ENCODE measurements at places on chromosomes 3 and 15.

DNA sequence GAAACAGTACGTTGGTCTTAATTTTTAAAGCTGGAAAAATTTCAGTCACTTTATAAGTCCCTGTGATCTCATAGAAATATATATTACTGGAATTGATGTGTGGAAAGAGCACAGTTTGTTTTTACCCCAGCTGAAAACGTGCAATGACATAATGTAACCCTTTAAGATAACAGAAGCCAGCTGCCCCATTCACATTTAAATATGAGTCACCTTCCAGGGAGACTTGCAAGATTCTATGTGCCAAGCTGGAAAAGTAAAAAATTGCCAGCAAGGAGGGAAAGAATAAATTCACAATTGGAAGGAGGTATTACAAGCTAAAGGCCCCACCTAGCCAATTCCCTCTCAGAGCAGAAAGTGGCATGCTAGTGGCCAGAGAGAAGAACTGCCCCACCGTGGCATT, 50.2 kb downstream of the SAMMSON start:
- DNase-seq, result no peak

DNA sequence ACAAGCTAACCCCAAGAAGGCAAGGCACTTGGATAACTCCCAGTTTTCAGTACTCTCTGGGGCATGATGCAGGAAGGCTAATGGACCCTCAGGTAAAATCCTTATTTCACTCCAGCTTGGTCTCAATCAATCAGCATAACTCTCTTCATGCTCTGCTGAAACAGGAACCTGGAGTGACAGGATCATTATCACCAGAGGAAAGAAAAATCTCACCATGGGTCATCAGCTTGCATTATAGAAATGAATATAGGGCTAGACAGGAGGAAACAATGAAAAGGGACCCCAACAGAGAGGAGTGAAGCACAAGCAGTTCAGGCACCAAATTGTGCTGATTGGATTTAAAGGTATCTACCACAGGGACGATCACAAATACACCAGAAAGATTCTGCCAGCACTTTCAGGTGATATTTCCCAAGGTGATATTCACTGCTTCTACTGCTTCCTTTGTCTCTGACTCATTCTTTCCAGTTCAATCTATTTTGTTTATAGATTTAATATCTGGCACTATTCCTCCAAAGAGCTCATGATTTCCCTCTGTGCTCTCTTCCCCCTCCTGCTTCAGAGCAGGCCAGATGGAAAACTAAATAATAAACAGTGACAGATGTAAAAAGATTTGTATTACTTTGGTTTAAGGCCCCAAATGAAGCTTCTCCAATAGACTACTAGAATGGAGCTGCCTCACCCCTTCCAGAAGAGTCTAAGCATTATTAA, 22.9 kb upstream of the THUMPD3 start:
- no peak for DNase-seq

- no peak for DNase-seq
These were observed 701.2 kb downstream of the NLGN1 start for GRCh38 chr3:174098746-174099145.

- no peak for DNase-seq
These were observed at the start of gene APOD for GRCh38 chr3:195583831-195584542. Gene APOD (minus strand): TSS chr3:195583940. CDS start chr3:195579461, 4,479 bp downstream.

DNA sequence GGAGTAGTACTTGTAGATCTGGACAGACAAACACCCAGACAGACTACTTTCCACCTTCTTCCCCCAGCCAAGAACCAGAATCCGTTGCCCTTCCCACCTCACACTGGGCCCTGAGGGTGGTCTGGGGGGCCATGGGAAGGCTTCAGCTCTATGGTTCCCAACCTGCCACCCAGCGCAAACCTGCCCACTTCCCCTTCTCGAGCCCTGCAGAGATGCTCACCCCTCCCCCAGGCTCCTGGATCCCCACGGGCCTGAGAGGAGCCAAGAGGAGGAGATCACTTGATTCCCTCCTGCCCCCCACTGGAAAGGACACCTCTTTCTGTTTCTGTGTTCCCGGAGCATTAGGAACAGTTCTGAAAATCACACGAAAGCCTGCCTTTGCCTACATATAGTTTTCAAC, 8.7 kb downstream of the STRA6 start:
- DNase-seq, result no peak

- DNase-seq, result no peak
These were observed 2.1 kb upstream of the RYK start for GRCh38 chr3:134252766-134253165.

DNA sequence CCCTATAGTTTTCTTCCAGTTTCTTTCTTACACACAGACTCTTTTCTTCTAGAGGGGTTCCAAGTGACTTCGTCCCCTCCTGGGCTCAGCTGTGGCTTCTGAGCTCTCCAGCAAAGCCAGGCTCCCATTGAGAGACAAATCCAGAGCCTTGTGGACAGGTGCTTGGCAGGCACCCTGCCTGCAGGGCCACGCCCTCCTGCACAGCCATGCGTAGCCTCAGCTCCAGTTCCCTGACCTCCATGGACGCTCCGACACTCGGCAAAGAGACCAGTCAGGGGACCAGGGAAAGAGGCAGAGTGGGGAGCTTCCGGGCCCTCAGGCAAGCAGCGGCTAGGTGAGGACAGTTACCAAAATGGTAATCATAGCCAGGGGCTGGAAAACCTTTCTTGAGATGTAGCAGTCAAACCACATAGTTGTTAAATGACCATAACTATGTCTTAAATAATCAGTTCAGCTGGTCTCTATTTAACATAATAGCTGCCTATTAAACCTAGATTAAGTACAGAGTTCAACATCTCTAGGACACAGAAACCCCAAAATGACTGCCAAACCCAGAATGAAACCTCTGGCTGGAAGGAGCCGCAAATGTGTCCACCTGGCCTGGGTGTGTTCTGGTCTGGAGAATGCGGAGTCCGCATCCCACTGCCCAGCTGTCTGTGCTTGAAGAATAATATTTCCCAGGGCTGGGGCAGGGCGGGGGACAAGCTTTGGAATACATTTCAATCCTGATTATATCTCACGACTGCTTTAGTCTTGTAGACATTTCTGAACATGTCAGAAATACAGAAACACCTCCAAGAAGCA, 69.3 kb upstream of the RGMA start:
- no peak for DNase-seq

- no peak for DNase-seq
These were observed 540.1 kb downstream of the UNC13C start for GRCh38 chr15:54518156-54518882.

DNA sequence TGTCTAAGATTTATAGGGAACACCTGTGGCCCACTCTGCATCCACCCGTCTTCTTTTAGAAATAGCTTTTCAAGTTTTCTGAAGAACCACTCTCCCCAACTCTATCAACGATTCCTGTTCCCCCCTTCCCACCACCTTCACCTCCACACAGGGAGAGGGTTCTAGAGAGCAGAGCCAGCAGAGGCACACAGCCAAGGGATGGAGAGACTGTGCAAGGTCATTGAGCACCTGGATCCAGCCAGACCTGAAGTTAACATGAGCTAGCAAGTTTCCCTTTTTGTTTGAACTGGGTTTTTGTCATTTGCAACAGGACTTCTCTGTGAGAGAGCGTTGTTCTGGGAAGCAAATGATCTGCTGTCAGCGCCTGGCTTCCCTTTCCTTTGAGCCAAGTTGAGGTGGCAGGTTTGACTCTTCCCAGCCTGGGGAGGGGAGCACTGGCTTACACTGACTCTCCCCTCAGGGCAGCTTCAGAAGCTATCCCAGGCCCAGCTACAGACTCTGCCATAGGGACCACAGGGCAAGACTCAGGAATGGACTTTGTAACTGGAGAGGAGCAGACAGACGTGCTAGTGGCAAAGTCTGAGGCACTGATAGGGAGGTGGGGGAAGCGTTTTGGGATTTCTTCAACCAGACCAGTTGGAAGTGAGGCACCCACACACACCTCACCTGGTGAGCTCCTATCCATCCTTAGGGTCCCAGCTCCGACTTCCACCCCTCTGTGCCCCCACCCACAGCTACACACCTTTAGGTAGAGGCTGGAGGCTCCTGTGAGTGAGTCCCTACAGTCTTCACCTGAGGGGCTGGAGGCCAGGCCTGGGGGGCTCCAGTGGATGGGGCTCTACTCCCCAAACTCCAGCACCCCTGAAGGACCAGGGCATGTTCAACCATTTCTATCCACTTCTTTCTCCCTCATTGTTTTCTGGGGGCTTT, 19.4 kb upstream of the PLXNA1 start:
- DNase-seq, result no peak

- no peak for DNase-seq
These were observed 1017.4 kb downstream of the SQOR start for GRCh38 chr15:46652266-46652665.

DNA sequence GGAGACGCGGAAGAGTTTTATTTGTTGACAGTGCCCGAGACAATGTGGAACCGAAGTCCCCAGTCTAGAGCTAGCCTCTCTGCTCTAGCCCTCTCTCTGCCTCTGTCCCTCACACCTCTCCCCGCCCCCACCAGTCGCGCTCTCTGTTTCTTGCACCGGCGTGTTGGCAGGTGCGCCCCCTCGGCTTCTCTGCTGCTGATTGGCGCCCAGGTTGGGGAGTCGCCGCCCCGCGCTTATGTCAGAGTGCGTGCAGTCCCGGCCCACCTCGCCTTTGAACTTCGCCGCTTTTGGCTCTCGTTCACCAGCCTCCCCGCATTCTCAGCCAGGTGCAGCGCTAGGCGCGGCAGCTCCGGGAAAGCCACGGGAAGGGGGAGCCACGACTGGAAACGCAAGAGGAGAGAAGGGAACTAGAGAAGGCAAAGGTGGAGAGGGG, at the start of gene SOX14:
TSS of gene SOX14 (plus strand) at position 315 of the 433 bp plus-strand sequence. CDS start 470 bp downstream, outside the sequence.
- no peak for DNase-seq

- DNase-seq, result no peak
These were observed 732.8 kb upstream of the CFAP20DC start for GRCh38 chr3:59782664-59783063.

DNA sequence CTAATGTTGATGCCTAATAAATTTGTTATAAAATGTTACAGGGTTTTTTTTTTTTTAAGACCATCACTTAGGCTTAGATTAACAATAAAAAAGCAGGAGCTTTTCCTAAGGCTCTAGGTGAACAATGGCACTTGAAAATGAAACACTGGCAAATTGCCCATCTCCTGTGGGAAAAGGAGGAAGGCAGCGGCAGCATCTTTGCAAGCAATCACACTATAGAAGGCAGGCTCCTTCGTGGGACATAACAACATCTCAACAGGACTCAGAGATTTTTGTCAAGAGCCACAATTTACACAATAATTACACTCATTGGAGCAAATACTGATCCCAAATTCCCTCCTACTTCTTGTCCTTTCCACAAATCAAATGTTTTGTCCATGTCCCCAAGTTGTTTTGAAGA, 646.7 kb downstream of the ROBO2 start:
- DNase-seq, result no peak

DNA sequence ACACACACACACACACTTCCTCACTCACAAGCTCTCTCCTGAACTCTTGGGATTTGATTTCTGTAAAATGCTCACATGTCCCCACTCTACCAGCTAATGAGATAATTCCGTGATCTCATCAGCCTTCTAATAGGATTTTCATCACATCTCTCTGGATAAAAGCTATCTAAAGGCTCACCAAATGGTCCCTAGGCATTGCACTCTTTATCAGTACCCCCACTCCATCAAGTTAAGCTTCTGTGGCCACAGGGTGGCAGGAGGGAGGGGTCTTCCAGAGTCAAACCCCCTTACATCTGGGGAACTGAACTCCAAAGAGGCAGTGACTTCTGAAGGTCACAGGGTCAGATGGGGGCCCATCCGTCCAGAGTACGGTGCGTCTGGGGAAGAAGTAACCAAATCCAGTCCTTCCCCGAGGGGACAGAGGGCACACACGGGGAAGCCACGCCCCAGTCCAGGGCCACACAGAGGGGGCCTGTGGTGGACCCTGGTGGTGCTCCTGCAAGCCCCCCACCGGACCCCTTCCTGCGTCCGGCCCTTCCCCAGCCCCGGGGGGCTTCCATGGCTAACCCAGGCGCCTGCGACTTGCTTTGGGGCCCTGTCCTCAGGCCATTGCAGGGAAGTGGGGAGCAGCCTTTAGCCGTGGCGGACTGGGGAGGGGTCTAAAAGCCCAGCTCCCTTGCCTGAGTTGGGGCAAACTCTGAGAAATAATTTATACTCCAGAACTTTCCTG, 25.5 kb downstream of the CPN2 start:
- DNase-seq, result no peak

DNA sequence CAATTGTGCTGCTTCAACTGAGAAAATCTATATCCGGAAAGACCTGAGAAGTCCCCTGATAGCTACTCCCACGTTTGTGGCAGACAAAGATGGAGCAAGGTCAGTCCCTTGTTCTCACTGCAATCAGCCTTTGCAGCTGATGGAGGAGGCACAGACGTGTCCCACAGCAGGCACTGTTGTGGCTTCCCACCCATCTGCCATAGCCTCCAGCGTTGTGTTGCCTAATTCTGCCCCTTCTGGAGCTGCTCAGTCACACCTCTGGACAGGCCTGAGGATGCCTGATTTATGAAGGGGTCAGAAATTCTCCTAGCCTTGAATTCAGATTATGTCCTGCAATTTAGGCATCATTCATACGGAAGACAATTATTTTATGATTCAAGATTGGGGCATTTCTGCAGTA, 41.9 kb downstream of the MRPS25 start:
- no peak for DNase-seq

GRCh38 chr15:40762919-40763800, 708 bp upstream of the GCHFR start:
- DNase-seq, result no peak

- no peak for DNase-seq
These were observed 286.4 kb downstream of the UBE2E2 start for GRCh38 chr3:23489300-23490158.

DNA sequence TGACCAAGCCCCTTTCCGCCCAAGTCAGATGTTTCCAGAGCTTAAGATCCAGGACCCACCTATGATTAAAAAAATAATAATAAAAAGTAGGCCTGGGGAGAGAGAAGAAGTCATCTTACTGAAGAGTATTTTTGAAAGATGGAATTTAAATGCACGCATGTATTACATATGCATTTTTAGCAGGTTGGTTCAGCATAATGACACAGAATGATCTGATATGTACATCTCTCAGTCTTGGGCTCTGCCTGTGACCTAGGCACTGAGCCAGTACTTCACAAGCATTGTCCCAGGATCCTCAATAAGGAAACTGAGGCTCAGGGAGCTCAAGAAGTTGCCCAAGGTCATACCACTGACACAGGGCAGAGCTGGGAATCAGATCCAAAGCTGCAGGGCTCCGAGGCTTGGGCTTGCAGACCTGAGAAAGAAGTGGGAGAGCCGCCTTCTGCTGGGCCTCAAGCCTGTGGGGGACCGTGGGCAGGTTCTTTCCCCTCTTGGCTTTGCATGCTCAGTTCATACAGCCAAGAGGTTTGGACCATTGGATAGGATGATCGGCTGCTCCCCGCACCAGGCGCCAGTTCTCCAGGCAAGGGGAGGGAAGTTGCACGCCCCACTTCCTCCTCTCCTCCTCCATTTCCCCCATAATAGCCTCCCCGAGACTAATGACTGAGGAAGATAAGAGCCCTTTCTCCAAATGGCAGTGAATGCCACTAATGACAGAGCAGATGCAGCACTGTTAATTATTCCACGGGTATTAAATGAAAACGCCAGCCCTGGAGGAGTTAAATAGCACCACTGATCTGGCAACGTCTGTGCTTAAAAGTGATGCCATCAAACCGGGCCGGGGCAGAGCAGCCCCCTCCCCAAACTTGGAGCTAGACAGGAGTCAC, 6.9 kb downstream of the SLC6A1 start:
- DNase-seq, result no peak

GRCh38 chr15:95259513-95259912, 1028.2 kb downstream of the MCTP2 start:
- DNase-seq, result no peak

- no peak for DNase-seq
These were observed 48.1 kb upstream of the SMAD3 start for GRCh38 chr15:67017311-67017710.

All from cortex of kidney (tissue), 1 donor.